ENCODE measurements at places on chromosomes 11 and 22.

DNA sequence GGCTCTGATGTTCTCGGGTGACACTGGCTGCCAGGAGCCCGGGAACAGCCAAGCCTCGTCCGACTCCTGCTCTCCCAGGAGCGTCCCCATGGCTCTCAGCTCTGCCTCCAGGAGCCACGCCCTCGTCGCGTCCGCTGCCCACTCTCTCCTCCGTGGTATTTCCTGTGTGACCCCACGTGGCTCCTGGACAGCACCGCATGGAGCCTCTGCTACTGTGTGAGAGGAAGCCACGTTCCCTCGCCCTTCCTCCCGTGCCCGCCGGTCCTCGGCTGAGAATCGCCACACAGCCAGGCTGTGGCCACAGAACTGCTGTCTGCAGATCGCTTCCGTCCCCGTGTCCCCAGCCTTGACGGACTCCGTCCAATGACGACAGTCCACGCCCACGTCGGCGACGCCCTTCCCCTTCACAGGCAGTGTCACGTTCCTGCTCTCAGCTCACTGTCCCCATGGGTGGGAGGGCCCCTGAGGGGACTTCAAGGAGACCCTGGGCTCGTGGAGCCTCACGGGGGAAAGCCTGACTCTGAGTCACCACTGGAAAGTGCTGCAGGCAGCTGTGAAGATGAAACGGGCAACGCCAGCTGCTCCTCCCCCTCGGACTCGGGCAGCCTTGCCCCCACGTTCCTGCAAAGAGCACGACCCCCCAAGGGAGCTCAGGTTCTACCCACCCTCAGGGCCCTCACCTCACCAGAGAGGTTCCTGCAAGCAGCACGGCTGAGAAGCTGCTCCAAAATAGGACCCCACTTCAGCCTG, 458.5 kb downstream of the BRD1 start:
- DNase-seq, result no peak

- no peak for DNase-seq
These were observed 1232.7 kb downstream of the BRD1 start for GRCh38 chr22:48594757-48595510.

DNA sequence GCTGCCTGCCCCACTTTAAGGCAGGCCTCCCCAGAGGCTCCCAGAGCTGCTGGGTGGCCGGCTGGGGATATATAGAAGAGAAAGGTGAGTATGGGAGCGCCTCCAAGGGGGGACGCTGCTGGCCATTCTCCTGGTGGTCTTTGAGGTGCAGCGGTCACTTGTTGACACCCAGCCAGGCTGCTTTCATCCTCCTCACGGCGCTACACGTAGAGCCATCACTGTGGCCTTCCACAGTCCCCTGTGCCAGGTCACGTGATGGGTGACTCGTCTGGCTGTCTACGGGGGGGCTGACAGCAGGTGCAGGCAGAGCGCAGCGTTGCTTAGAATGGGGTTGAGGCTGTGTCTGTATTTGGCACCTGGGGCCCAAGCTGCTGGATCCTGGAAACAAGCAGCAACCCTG, 1.9 kb downstream of the ACR start:
- no peak for DNase-seq

DNA sequence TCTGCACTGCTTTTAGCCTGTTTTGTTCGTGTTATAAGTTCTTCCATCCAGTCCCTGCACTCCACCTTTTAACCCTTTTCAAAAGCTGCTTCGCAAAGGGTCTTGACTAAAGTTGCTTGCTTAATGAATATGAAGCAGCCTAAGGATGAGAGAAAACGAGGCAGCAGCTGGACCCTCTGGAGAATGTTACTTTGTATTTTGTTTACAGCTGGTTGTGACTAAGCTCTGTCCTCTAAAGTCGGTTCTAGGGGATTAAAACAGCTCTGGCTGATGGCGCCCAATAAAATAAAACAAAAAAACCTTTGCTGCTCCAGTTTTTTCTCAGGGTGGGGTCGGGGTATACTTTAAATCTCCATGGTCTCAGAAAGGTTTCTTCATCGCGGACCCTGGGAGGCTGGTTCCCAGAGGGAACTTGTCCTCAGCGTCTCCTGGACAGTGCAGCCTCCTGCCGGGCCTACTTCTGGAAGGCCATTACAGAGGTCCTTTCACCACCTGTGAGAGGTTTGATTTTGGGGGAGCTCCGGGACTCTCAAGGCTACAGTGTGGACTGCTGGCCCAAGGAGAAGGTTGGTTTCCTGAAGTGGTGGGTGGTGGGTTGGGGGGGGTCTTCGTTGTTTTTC, 836 bp upstream of the RBM4 start:
- DNase-seq, result no peak

DNA sequence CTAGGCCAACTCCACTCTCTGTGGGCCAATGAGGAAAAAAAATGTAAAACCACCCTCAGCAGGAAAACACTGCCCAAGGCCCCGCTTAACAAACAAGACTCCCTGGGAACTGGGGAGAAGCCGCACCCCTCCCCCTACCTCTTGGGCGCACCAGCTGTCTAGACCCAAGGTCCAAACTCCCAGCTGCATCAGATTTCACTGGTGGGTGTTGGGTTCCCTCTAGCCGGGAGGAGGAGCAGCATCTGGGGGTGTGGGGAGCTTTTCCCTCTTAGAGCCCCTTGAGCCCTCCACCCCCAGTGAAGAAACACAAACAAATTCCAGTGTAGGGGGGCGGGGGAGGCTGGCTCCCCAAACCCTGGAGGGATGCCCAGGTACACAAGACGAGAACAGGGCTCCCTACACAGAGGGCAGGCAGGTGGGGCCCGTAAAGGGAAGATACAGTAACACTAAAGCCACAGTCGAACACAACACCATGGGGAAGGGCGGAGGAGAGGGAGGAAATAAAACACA, 64.9 kb downstream of the NECTIN1 start:
- DNase-seq, result no peak

- DNase-seq, result no peak
These were observed 714 bp downstream of the SDF2L1 start for GRCh38 chr22:21642584-21643448.

GRCh38 chr11:86244063-86244521, 461 bp upstream of the EED start:
- peak; percentile 75 for DNase-seq

DNA sequence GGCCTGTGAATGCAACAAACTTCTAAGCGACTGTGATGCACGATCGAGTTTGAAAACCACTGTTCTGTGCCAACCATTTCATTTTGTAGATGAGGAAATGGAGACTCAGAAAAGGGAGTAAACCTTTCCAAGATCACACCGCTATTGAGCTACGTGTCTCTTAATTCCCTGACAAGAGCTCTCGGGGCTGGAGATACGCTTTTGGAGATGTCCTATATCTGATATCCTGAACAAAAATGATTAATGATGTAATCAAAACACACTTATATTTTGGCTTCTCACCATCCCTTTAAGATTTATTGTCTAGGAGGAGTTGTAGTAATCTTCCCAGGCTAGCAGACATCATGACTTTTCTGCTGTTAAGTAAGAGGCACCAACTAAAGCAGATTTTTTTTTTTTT, 1.7 kb upstream of the PARVA start:
- no peak for DNase-seq

GRCh38 chr22:49735901-49736421, 91.7 kb downstream of the BRD1 start:
- DNase-seq, result no peak

GRCh38 chr11:86186386-86186785, 58.2 kb upstream of the EED start:
- no peak for DNase-seq

- no peak for DNase-seq
These were observed 92.0 kb downstream of the PPP6R3 start for GRCh38 chr11:68552542-68552941.

DNA sequence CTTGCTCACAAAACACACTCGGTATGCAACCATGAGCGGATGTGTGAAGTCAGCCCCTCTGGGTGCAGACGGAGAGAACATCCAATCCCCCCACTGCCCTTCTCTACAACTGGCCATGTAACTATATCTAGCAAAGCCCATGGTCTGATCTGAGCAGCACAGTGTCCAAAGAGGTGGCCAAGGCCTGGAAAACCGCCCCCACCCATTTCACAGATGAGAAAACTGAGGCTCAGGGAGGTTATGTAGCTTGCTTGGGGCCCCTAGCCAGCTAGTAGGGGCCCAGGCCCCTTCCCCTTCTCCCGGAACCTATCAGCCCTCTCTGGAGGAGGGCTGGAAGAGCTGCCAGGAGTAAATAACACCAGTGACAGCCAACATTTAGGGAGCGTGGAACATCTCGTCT, 15.4 kb upstream of the NEFH start:
- DNase-seq, result no peak

GRCh38 chr11:76623171-76623883, 47.2 kb downstream of the LRRC32 start:
- DNase-seq, result no peak

DNA sequence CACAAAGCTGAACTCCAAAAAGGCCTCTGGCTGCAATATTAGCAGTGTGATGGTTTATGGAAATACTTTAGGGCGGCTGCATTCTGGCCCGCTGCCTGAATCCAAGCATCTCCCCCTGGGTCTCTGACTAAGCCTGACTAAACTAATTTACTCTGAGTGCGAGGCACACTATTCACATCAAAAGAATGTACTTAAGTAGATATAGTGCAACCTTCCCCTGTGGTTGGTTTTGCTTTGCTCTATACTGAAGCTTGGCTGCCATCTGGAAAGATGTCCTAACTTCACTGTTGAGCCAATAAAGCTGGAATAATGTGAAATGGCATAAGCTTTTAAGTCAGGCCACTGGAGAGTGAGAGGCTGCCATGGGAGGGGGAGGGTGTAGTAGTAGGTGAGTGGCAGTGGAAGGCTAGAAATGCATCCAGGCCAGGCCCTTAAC, 321.6 kb downstream of the AASDHPPT start:
- no peak for DNase-seq

DNA sequence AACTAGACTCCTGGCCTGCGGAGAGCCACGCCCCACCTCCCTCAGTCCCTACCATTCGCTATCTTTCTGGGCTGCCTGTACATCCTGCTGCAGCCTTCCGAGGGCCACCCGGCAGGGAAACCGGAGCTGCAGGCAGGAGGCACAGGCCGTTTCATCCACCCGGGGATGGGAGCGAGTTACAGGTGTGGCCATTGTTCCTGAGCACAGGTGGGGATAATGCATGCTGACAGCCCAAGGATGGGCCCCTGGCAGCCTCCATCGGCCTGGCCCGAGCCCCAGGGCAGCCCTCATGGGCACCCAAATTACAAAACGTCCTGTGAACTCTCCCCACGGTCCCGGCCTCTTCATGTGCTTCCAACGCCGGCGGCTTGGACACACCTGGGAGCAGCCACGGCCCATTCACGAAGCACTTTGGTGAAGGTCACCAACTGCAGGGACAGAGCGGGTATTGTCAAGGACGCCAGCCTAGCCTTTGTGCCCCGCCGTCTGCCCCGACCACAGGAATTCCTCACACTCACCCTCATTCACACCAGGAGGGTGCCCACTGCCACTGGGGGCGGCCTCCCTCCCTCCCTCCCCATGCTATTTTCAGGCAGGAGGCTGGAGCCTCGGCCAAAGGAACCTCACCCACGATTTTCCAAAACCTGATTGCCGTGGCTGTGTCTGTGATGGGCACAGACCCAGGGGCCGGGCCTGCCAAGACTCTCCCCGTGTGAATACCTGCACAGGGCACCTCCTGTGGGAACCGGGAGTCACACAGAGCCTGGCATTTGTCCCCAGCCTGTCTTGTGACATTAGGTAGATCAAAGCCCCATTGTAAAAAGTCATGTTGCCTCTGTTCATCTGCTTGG, 42.1 kb upstream of the MYEOV start:
- DNase-seq, result no peak

DNA sequence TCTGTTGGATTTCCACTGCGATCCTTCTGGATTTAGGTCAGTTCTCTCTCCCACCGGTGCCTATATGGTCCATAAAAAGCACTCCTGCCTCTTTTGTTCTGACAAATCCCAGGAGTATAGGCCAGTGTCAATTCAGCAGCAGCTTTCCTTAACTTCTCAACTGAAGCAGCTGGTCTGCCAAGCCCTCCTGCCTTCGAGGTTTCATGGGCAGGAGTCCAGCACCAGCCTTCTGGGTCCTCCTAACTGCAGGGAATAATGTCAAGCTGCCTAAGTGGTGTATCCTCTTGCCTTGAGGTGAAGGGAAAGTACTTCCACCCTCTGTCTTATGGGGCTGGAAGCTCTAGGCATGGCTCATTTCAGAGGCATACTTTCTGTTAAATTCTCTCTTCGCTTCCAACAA, 149.4 kb upstream of the NCAM1 start:
- DNase-seq, result no peak

GRCh38 chr22:18070556-18071306, 7.1 kb upstream of the PEX26 start:
- no peak for DNase-seq

GRCh38 chr11:64743591-64744543, at the start of gene RASGRP2:
Gene RASGRP2, minus strand, starts transcription at chr11:64744142. Its CDS starts 1,276 bp downstream, at chr11:64742866.
- peak; percentile 81 for DNase-seq

- no peak for DNase-seq
These were observed 89.1 kb downstream of the LARGE1 start for GRCh38 chr22:33831207-33831606.

DNA sequence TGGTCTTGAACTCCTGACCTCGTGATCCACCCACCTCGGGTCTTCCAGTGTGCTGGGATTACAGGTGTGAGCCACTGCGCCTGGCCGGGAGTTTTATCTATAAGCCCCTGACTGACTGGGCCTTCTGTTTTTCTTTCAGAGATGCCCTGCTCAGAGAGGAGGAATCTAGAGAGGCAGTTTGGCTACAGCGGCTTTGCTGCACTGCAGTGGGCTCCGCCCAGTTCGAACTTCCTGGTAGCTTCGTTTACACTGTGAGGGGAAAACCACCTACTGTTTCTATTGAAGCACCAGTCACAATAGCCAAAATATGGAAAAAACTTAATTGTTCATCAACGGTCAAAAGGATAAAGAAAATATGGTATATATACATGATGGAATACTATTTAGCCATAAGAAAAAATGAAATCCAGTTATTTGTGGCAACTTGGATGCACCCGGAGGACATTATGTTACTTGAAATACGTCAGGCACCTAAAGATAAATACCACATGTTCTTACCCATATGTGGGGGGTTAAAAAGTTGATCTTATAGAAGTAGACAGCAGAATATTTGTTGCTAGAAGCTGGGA, 31.9 kb upstream of the FAM181B start:
- no peak for DNase-seq

- no peak for DNase-seq
These were observed 24.7 kb downstream of the IL10RA start for GRCh38 chr11:118010738-118011461.

DNA sequence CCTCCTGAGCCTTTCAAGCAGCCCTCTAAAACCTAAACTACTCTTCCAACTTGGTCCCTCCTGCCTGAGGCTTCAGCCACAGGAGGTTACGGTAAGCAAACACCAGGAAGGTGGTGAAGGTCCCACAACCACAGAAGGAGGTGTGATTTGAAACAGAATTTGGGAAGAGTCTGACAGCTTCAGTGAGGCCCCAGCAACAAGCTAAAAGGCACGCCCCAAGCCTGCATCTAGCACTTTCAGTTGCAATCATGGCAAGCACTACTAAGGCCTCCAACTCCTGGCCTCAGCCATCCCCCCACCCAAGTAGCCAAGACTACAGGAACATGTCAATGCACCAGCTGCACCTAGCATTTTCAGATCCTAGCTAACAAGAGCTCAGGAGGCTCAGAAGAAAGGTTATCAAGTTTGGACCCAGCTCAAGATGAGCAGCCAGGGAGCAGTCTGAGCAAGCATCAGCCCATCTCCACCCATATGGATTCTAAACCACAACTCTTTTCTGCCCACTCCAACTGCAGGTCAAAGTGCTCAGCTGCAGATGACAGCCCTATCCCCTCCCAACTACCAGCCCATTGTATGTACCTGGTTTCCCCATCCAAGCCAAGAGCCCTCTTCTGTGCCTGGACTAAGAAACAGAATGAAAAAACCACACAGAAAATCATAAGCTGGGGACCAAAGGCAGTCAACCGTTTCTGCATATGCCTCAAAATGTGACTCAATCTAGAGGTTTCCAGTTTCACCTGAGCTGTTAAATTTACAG, 10.4 kb upstream of the AHNAK start:
- no peak for DNase-seq

GRCh38 chr11:97364047-97364446, 974.2 kb downstream of the JRKL start:
- no peak for DNase-seq
